ENCODE measurements at places on chromosomes 2 and 18.

DNA sequence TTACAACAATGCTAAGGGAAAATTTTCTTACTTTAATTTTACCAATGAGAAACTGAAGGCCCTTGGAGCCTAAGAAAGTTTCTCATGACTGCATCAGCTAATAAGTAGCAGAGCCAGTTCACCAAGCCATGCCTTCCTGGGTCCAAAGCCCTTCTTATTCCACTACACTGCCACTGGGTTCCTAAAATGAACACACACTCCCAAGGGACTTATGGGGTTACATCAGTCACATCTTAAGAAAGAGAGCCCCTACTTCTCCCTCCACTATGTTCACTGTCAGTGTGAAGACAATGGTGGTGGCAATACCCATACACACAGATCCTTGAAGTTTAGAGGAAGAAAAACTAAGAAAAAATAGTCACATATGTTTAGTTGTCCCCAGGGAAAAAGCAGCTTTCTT, 20.6 kb downstream of the MBD2 start:
- no peak for DNase-seq

DNA sequence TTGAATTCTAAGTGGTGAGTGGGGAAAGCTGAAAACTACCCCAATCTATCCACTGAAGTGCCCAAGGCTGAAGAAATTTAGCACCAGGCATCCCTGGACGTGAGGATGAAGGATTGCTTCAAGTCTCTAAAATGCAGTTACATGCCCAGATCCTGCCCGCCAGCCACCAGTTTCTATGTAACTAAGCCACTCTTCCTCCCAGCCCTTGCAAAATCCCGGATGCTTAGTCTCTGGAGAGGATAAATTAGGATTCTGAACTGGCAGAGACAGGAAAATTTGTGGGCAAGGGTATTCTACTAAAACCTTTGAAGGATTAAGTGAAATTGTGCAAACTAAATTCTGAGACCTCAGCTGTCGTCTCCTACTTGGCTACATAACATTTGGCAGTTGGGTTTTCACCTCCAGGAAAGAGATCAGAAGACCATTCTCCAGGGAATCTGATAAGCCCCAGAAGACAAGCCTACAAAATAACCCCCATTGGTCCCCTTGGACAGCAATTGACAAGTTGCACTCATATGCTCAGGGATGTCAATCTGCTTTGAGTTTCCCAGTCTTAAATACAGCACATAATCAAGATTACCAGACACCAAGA, 93.9 kb upstream of the CD226 start:
- no peak for DNase-seq

GRCh38 chr2:19804639-19805260, 97.0 kb downstream of the TTC32 start:
- no peak for DNase-seq

DNA sequence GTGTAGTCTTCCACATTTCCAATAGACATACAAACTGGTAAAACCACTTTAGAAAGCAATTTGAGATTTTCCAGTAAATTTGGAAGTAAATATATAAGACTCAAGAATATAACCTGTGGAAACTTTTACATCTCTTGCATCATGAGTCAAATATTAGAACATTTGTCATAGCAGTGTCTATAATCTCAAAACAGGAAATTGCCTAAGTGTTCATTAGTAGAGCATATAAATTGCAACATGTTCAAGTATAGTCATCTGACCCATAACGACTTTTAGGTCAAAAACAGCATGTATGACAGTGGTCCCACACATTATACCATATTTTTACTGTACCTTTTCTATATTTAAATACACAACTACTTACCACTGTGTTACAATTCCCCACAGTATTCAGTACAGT, 555.9 kb upstream of the VRK2 start:
- DNase-seq, result no peak

- DNase-seq, result no peak
Observed at GRCh38 chr2:147468963-147469362, 375.9 kb upstream of the ACVR2A start.
